Keratinocyte (primary cell): ENCODE measurements at places on chromosomes 13 and 19. TPM values are rescaled to one million over a fixed set of nuclear protein-coding genes. Genes with fewer than 3 reads are reported as not detected.
A peak's percentile ranks its signal among the peaks of the same experiment; 100 is the strongest.

DNA sequence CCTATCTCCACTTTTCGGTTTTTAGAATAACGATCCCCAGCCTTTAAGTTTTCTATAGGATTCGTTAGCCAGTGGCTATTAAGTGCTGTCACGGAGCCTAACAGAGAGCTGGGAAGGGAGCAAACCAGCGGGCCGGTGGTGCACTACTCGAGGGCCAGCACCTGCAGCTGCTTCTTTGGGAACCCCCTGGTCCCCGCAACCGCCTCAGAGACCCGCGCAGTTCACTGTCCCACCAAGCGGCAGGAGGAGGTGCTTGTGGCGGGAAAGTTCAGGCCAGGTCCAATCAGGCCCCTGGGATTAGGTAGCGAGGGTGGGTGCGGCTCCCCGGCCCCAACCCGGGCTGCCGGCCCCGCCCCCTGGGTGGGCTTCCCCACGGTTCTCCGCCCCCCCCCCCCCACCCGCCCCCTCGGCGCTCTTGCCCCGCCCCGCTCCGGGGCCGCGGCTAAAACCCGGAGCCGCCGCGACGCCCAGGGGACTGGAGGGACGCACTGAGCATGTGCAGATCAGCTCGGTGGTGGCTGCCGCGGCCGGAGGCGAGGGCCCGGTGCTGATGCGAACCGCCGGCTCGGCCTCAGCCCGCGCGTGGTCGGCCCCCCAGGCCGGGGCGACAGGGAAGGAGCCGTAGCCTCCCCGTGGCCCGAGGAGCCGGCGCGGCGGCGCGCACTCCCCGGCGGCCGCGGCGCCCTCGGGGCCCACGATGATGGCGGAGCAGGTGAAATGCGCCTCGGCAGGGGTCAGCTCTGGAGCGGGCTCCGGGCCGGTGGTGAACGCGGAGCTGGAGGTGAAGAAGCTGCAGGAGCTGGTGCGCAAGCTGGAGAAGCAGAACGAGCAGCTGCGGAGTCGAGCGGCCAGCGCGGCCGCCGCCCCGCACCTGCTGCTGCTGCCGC is at the start of gene SLAIN1:
TSS of gene SLAIN1 (plus strand) at position 471 of the 887 bp plus-strand sequence. CDS start at position 698, 227 bp downstream.
- peak within 1 kb of the TSS; percentile 27 for H3K4me3 ChIP-seq
- DNase-seq = no peak
- peaks cover 44% of the 10 kb centered on the region for H3K27me3 ChIP-seq
- H3K4me1 ChIP-seq = peaks cover 2% of the 10 kb centered on the region
- no peaks in the 10 kb centered on the region for H3K36me3 ChIP-seq

DNA sequence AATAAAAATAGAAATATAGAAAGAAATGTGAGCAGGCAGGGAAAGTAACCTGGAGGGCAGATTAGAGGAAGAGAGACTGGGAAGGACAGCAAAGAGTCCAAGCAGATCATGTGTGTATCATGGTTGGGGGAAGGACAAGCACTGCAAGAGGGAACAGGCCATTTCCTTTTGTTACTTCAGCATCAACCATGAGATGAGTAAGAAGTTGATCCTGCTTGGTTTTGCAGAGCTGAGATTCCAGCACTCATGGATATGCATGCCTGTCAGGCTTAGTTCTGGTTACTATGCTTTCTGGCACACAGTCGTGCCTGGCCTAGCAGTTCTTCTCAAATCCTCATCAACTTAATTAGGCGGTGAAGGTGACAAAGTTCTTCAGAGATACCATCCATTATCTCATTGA is 18.1 kb downstream of the NALCN start:
- DNase-seq = no peak
- H3K4me3 ChIP-seq = no peak overlapping the region
- H3K36me3 ChIP-seq = no peaks in the 10 kb centered on the region
- H3K4me1 ChIP-seq = peaks cover 12% of the 10 kb centered on the region
- no peak overlapping the region for H3K27ac ChIP-seq

GRCh38 chr19:16259385-16260159 is 61.9 kb downstream of the AP1M1 start:
- no peaks in the 10 kb centered on the region for H3K4me1 ChIP-seq
- H3K27ac ChIP-seq = no peak overlapping the region
- no peak overlapping the region for H3K4me3 ChIP-seq
- no peaks in the 10 kb centered on the region for H3K36me3 ChIP-seq

The TTYH1 gene
- 0.05 to 0.13 TPM in 2 of 3 replicates, not detected in the other for polyA plus RNA-seq

GRCh38 chr19:4095488-4095844 is 28.5 kb downstream of the MAP2K2 start:
- H3K27me3 ChIP-seq = no peaks in the 10 kb centered on the region
- H3K27ac ChIP-seq = no peak overlapping the region
- DNase-seq = no peak
- H3K36me3 ChIP-seq = peaks cover 14% of the 10 kb centered on the region
- no peaks in the 10 kb centered on the region for H3K4me1 ChIP-seq

The RFPL4A gene
- not detected in 3 replicates for polyA plus RNA-seq

- no peak overlapping the region for H3K4me3 ChIP-seq
- DNase-seq = no peak
- H3K27ac ChIP-seq = no peak overlapping the region
- H3K27me3 ChIP-seq = no peaks in the 10 kb centered on the region
- no peaks in the 10 kb centered on the region for H3K4me1 ChIP-seq
Measured at GRCh38 chr19:51319649-51320279, 8.3 kb downstream of the IGLON5 start.

The SETDB2 gene
- polyA plus RNA-seq = 2.5 to 5.6 TPM (median 3.4 TPM) in 3 replicates

GRCh38 chr13:101512650-101513049 is 60.2 kb downstream of the ITGBL1 start:
- H3K36me3 ChIP-seq = no peaks in the 10 kb centered on the region
- no peak overlapping the region for H3K4me3 ChIP-seq
- no peak overlapping the region for H3K27ac ChIP-seq
- DNase-seq = no peak

GRCh38 chr19:40612831-40613689 is 11.9 kb downstream of the LTBP4 start:
- peak overlapping the region; percentile 58 for H3K4me3 ChIP-seq
- peaks cover 5% of the 10 kb centered on the region for H3K36me3 ChIP-seq
- peaks cover 40% of the 10 kb centered on the region for H3K4me1 ChIP-seq
- DNase-seq = no peak

DNA sequence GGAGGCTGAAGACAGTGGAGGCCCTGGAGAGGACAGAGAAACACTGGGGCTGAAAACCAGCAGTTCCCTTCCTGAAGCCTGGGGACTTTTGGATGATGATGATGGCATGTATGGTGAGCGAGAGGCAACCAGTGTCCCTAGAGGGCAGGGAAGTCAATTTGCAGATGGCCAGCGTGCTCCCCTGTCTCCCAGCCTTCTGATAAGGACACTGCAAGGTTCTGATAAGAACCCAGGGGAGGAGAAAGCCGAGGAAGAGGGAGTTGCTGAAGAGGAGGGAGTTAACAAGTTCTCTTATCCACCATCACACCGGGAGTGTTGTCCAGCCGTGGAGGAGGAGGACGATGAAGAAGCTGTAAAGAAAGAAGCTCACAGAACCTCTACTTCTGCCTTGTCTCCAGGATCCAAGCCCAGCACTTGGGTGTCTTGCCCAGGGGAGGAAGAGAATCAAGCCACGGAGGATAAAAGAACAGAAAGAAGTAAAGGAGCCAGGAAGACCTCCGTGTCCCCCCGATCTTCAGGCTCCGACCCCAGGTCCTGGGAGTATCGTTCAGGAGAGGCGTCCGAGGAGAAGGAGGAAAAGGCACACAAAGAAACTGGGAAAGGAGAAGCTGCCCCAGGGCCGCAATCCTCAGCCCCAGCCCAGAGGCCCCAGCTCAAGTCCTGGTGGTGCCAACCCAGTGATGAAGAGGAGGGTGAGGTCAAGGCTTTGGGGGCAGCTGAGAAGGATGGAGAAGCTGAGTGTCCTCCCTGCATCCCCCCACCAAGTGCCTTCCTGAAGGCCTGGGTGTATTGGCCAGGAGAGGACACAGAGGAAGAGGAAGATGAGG is 1.5 kb downstream of the PPP1R15A start:
- peaks cover 22% of the 10 kb centered on the region for H3K36me3 ChIP-seq
- peak overlapping the region; percentile 100 for H3K27ac ChIP-seq
- H3K4me3 ChIP-seq = peak overlapping the region; percentile 100
- H3K27me3 ChIP-seq = no peaks in the 10 kb centered on the region
- peaks cover 8% of the 10 kb centered on the region for H3K4me1 ChIP-seq

DNA sequence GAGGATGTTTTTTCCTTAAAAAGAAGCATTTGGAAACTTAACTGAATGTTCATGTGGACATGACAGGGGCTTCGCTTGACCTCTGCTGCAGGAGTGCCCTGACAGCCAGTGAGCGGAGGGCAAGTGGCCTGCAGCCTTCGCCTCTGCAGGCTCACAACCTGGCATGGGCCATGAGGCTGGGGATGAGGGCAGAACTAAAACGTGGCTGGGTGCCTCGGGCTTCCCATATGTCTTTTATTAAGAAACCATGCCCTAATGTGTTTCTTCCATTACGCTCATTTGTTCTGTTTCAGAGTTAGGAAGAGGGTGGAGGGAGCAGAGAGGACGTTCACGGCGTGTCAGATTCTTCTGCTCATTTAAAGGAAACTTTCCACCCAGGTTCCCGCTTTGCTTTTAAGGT is 2.9 kb downstream of the ARHGEF7 start:
- no peaks in the 10 kb centered on the region for H3K4me1 ChIP-seq
- H3K27me3 ChIP-seq = peaks cover 66% of the 10 kb centered on the region
- no peak for DNase-seq
- H3K36me3 ChIP-seq = no peaks in the 10 kb centered on the region
- no peak overlapping the region for H3K27ac ChIP-seq
- H3K4me3 ChIP-seq = no peak overlapping the region

- peaks cover 3% of the 10 kb centered on the region for H3K27me3 ChIP-seq
- DNase-seq = no peak
- no peaks in the 10 kb centered on the region for H3K4me1 ChIP-seq
- H3K27ac ChIP-seq = no peak overlapping the region
- H3K36me3 ChIP-seq = no peaks in the 10 kb centered on the region
- no peak overlapping the region for H3K4me3 ChIP-seq
Measured at GRCh38 chr13:97091196-97091595, 96.9 kb upstream of the OXGR1 start.

DNA sequence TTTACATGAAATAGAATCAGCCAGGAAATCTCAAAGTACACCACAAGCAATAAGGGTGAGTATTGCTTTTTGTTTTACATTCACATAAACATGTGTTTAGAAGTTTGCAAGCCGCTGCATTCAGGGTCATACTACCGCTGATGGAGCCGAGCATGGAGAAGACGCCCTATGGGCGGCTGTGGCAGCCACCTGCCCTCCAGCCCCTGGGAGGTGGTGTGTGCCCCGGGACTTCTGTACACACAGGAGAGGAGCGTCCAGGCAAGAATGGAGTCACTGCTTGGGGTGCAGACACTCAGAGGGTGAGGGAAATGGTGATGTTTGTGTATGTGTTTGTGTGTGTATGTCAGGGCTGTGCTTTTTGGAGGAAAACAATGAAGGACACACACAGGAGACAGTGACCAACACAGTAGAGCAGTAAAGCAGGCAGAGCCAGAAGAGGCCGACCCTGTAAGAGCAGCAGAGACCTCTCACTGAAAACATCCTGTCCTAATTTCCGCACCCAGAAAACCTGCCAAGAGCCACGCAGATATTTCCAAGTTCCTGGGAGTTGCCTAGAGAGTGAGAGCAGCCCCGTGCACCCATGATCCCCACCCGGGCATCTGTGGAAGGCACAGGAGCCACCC is 108.1 kb upstream of the GJB6 start:
- no peak for DNase-seq
- no peaks in the 10 kb centered on the region for H3K36me3 ChIP-seq

The SMIM44 gene
- polyA plus RNA-seq = not detected in 3 replicates

DNA sequence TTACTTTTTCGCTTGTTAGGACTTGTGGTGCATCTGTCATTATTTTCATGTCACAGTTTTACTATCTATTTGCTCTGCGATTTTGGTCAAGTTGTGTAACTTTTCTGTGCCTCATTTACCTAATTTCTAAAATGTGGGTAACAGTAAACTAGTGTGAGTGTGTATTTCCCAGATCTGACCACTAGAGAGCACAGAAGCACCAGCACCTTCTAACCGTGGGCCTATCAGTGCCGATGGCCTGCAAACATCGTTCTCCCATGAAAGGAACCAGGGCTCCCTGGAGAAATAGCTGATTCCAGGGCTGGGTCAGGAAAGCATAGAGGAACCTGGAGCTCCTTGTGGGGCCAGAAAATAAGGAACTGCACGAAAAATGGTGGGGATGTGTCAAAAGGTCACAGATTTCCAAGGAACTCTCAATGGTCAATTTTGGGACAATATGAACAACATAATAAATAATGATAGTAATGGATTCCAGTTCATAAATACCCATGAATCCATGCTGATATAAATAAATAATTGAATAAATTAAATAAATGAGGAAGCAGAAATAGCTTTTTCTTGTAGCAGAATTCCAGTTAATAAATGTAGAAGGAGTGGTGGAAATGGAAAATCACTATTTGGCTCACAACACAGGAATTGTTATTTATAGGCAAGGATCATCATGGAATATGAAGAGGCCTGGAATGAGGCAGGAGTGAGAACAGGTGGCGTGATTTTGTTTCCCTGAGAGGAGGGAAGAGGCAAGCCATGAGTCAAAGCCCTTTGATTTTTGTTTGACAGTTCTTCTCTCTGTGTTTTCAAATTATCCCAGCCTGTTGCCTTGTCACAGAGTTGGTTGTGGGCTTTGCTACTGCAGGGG is 31.1 kb downstream of the CEACAM8 start:
- DNase-seq = no peak
- H3K27me3 ChIP-seq = peaks cover 5% of the 10 kb centered on the region
- no peak overlapping the region for H3K4me3 ChIP-seq
- no peak overlapping the region for H3K27ac ChIP-seq
- H3K36me3 ChIP-seq = no peaks in the 10 kb centered on the region

- H3K4me1 ChIP-seq = no peaks in the 10 kb centered on the region
- no peaks in the 10 kb centered on the region for H3K27me3 ChIP-seq
- no peak overlapping the region for H3K4me3 ChIP-seq
- no peak overlapping the region for H3K27ac ChIP-seq
- H3K36me3 ChIP-seq = no peaks in the 10 kb centered on the region
Measured at GRCh38 chr13:50170447-50171037, 155.3 kb downstream of the KCNRG start.

DNA sequence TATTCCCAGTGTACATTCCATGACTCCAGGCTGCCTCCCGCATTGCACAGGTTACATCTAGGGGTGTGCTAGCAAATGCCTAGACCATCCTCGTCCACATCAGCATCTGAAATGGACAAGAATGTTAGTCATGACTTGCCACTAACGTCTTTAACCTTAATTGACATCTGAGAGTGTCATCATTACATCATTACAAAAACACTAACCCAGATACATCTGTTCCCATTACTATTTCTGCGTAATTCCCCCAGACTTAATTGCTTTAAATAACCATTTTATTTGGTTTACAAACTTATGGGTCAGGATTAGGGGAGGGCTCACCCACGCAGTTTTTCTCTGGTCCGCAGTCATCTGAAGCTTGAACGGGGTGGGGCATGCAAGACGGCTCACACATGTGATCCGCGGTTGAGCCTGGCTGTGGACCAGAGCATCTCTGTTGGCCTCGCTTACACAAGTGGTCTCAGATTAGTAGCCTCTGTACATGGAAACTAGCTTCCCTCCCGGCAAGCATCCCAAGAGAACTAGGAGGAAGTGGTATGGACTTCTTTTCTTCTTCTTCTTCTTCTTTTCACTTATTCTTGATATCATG is 15.9 kb downstream of the KL start:
- H3K4me3 ChIP-seq = no peak overlapping the region
- DNase-seq = no peak
- no peaks in the 10 kb centered on the region for H3K4me1 ChIP-seq
- no peak overlapping the region for H3K27ac ChIP-seq
- H3K36me3 ChIP-seq = no peaks in the 10 kb centered on the region

The ACER1 gene
- polyA plus RNA-seq = 0.38 to 0.66 TPM (median 0.39 TPM) in 3 replicates
